ENCODE measurements at places on chromosomes 4 and X.

DNA sequence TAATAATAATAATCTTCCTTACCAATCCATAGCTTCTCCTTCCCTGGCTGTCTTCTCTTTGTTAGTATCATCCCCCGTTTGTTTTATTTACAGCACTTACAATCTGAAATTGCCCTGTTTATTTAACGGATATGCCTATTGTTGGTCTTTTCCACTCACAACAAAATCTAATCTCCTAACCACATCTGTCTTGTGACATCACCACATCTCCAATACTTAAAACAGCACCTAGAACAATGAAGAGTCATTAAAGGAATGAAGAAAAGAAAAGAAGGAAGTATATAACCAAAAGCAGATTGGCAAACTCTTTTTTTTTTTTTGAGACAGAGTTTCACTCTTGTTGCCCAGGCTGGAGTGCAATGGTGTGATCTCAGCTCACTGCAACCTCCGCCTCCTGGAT is 38.7 kb upstream of the JADE1 start:
- no peak for DNase-seq

DNA sequence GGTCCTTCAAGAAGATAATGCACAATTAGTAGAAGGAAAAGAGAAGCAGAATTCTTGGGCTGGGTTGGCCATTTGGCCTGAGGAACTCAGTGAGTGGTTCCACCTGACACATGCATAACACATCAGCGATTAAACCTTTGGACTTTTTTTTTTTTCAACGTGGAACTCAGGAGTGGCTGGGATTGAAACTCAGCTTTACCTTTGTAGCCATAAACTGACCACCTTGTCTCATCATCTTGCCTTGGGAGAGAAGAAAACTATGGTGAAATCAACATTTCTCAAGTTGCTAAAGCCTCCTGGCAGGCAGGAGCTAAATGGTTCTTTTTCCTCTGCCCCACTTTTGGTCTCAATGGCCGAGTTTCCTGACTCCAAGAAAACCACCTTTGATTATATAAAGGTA is 16.3 kb downstream of the PTTG2 start:
- DNase-seq: no peak

- DNase-seq: peak; percentile 29
Measured at GRCh38 chr4:8547108-8547911, 32.9 kb upstream of the GPR78 start.

DNA sequence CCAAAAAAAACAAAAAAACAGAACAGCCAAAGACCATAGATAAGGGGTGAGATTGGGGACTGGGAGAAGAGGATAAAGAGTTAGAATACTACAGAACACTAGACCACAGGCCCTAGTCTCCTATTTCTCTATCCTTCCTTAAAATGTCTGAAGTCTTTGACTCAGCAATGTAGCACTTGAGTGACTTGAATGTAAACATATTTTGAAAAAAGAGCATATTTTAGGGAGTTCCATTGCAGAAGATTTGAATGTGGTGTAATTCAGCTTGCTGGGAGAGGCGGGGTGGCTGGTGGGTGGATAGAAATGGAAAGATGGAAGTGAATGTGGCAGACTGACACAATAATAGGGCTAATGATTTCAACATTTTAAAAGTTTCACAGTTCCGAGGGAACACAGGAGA is 144.9 kb downstream of the CHIC2 start:
- DNase-seq: no peak

- DNase-seq: no peak
Measured at GRCh38 chr4:8597319-8597718, 4.8 kb downstream of the CPZ start.

GRCh38 chr4:182201871-182202270 is 41.3 kb upstream of the TENM3 start:
- DNase-seq: no peak

DNA sequence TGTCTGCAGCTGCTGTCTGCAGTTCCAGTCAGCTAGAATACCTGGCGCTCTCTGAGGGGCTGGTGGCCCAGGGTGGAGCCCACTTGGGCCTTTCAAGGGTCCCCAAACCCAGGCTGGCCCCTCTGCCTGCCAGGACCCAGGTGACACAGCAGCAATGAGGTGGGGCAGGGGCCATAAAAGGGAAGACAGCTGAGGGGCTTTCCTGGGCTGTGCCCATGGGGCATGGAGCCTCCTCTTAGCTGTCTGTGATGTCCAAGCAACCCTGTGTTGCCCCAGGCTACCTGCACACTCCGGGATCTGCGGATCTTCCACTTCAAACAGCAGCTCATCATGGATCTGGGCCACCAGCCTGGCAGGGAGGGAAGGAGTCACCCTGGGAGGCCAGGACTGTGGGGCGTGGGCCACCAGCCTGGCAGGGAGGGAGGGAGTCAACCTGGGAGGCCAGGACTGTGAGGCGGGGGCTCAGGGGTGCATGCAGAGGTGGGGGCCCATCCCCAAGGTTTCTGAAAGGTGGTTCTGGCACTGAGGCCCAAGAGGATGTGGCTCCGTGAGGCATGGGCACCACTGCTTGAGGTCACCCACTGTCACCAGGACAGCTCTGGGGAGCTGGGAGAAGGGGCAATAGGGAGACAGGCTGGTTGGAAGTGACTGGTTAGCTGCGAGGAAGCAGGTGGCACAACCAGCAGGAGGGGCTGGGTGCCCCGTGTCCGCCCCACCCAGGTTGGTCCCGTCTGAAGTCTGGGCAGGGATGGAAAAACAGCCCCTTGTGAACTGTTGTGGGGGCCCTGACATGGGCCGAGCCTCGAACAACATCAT is 16.3 kb downstream of the NAT8L start:
- DNase-seq: no peak

- no peak for DNase-seq
Measured at GRCh38 chr4:30716158-30716557, 4.0 kb upstream of the PCDH7 start.

Data from RPMI8226 (cell line).